NCI-H510A treated with DMSO at 0.1 percent for 48 hours (cell line): ENCODE measurements at places on chromosomes 12 and 14.

DNA sequence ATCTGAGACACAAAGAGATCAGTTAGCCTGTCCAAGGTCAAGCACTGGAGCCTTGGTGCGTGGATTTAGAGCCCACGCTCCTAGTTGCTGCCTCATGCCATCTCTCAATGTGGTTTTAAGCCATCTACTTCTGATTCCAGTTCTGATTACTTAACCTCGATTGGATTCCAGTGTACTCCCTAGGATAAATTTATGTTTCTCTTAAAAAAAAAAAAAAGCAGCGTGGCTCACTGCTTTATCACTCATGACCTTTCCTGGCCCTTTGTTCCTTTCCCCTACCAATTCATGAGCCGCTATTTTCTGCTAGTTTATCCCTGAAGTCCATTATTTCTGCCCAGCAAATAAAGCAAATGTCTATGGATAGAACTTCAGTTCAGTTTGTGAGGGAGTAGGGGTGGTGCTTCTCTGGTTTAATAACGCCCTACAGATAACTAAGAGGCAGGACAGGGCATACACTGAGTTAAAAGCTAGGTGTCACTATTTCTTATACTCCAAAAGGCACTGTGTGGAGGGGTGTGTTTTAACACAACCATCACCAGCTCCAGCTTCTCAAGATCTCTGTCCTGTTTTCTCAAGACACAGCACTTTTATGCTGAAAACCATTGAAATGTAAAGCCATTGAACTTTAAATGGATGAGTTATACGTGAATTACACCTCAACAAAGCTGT lies 9.8 kb upstream of the PARP11 start:
- DNase-seq, result no peak

DNA sequence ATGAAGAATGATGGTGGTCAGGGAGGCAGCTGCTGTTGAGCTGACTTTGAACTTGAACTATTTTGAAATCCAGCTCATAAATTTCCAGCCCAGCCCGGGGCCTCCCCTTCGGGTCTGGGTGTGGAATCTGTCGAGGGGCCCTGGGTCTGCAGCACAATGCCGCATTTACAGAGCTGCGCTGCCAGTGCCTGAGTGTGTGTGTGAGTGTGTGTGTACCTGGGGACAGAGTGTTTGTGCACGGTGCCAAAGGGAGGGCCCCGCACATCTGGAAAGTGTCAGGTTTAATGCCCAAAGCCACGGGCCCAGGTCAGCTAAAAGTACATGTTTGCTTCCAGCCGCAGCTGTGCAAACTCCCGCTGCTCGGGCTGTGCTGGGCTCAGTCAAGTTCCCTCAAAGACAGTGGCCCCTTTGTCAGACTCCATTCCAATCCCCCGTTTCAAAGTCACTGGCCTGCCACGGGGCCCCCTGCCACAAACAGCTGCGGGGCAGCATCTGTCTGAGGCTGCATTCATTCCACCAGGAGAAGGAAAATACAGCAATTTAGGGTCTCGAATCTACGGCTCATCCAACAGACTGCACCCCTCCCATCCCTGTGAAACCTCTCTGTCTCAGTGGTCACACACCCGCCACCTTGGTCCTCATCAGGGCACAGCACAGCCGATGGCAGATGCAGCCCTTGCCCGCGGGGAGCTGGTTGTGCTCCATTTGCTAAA lies 16.3 kb upstream of the RFLNA start:
- peak; percentile 62 for DNase-seq

DNA sequence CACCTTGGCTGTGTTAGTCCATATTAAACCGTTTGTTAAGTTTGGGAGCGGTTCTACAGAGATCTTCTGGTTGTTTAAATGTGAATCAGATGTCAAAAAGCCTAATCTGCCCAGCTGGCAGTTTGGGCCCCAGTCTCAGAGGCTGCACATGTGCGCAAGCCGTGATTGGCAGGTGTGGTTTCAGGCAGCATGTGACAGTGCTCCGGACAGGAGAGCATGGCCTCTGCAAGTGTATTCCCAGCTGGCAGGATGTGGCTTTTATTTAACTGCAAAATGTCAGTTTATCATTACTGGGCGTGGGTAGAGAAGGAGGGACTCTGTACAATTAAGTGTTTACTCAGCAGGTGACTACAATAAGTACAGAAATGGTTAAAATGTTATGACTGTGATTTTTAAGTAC lies 77.5 kb downstream of the PELI2 start:
- DNase-seq, result peak; percentile 77

- no peak for DNase-seq
These were observed 153.0 kb upstream of the FKBP4 start for GRCh38 chr12:2641761-2642160.

DNA sequence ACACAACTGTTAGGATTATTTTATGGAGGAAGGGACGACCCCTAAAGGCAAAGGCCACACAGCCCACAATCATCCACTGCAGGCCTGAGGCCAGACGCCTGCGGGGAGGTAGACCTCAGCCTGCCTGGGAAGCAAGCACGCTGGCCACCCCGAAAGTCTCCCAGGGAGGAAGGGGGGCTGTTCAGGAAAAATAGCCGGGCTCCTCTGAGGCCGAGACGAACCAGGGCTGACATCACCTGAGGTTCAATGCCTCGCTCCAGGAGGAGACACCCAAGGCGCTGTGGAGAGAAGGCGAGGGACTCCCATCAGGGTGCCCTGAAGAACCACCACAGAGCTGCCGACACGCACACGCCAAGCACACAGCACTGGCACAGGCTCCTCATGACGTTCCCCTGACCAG lies 127.4 kb downstream of the PIWIL1 start:
- DNase-seq, result no peak

GRCh38 chr12:3973269-3973884 lies 100.2 kb upstream of the PARP11 start:
- no peak for DNase-seq
